Epithelial cell of proximal tubule (primary cell): ENCODE measurements at places on chromosomes 2 and 18. TPM values are rescaled to one million over a fixed set of nuclear protein-coding genes. Genes with fewer than 3 reads are reported as not detected.

DNA sequence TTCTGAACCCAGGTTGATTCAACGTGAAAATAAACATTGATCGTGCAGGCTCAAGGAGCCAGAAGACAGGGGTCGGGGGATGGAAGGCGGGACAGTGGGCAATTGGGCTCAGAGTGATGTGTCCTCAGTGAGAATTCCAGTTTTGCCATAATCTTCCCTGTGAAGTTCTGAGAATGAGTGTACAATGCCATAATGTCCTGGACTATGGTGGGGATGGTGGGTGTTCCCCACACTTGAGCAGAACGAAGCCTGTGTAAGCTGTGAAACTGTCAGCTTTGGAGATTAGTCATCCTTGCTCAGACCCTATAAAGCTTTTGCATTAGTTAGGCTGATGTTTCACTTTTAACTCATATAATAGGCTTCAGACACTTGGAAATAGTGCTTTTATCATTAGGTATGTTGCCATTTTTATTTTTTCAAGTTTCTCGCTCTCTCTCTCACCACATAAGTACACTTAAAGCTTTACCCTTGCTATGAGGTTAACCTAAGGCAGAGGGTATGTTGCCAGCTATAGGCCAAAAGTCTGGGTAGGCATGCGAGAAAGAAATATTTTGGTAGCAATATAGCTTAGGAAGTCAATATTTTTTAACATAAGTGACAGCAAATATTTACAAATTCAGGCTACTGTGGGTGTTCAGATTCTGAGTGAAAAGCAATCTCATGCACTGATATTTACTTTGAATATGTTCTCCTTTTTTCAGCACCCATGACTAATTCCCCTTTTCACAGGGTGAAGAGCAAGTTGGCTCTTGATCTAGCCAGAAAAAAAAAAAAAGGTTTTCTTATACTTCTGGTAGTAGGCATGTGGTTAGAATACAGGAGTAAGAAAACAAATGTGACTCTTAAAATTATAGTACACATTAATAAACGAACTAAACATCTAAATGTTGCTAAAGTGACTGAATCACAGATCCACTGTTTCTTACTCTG lies 47.2 kb downstream of the CDC42EP3 start:
- no peak for DNase-seq

- DNase-seq: no peak
Measured at GRCh38 chr18:63981719-63982118, 11.8 kb downstream of the SERPINB8 start.

DNA sequence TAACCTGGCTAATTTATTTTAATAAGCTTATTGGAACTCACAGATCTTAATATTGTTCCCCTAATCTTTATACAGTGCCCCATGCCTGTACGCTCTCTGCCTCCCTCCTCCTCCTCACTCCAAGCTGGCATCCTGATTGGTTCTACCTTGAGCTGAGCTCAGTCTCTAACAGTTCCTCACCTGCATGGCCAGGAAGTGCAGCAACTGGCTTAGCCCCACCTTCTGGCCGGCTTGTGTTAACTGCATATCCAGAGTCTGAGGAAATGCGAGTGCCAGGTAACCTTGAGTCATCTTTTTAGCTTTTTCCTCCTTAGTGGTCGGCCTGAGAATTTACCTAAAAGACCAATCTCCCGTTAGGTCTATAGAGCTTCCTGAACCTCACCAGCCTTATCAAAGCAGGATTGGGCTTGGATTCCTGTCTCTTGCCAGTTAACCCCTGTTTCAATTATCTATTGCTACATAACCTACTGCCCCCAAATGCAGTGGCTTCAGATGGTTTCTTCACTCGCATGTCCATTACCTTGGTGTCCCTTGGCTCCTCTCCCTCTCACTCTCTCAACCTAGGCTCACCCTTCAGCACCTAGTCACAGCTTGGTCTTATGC lies 89.5 kb upstream of the STK39 start:
- DNase-seq: no peak

DNA sequence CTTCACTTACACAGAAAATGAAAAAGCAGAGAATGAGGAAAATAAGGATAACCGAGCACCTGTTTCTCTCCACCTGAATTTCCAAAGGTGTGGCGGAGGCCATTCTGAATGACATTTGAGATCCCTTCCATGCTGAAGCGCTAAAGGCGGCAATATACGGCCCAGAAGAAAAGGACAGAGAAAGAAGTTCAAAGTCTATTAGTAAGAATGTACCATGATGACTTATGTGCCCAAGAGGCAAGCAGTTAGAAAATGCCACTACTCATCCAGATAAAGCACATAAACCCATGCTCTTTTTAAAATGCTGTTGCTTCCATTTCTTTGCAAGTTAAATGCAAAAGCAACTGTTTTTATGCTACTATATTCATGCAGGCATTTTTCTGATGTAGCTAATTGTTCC lies 37.2 kb downstream of the FEZ2 start:
- no peak for DNase-seq

G6PC2 gene
- total RNA-seq: not detected in 2 replicates

GRCh38 chr18:40935423-40935822 lies 1019.6 kb upstream of the PIK3C3 start:
- peak; percentile 7 for DNase-seq

DNA sequence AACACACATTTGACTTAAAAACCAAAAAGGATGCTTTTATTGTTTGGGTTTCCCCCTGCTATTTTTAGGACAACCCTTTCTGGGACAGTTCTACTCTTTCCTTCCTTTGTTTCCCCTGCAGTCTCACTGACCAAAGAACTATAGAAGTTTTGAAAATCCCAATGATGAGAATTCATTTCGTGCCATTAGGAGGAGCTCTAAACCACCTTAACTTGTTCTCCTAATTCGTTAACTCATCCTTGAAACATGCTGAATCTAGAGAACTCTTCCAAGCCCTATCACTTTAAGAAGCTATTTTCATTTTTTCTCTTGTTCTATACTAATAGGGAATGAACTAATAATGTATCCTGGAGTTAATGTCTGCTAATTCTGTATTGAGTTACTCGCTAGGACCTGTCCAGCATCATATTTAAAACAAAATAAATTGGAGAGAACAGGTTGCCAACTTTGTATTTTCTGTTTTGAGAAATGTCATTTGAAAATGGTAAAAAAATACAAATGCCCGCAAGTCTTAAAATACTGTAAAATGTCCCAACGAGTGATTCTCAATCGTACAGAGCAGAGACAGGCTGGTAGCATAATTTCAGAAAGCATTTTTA lies 62.9 kb downstream of the AFTPH start:
- no peak for DNase-seq

DNA sequence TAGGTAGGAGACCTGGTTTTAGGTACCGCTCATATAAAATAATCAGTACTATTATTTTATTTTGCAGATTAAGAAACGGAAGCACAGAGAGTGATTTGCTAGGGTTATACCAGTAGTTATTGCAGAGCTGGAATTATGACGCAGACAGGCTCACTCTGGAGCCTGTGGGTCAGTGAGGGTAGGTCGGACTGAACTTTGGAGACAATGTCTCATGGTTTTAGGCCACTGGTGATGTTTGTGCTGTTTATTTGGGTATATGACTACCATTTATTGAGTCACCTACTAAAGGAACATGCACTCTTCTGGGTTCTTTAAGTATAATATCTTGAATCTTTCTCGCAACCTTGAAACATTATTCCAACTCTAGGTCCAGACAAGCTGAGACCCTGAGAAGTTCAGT lies 33.5 kb upstream of the IL1R1 start:
- DNase-seq: no peak

GRCh38 chr2:10063566-10063965 lies 16.6 kb downstream of the CYS1 start:
- no peak for DNase-seq

TMEM169 gene
- total RNA-seq: 2.9 and 3.1 TPM in 2 replicates

TUBA4A gene
- total RNA-seq: 191 and 196 TPM in 2 replicates

- no peak for DNase-seq
Measured at GRCh38 chr2:9251154-9252001, 44.8 kb downstream of the ASAP2 start.

DNA sequence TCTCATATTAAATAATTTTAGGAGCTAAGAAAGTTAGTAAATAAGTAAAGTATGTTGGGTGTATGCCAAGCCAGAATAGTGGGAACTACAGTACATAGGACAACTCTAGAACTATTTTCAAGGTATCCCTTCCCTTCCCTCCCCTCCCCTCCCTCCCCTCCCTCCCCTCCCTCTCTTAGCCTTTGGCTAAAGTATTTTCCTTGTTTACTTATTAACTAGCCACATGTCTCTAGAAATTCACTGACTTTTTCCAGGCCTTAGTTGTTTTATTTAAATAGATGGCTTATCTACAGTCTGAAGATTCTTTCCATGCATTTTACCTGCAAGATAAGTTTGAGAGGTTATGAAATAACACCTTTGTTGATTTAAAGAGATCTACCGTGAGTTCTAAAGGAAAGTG lies 402.1 kb downstream of the PARD3B start:
- no peak for DNase-seq

ELOA2 gene
- not detected in 2 replicates for total RNA-seq

SERPINB4 gene
- not detected in 2 replicates for total RNA-seq

NOL4 gene
- total RNA-seq: 0.07 and 0.23 TPM in 2 replicates

DNA sequence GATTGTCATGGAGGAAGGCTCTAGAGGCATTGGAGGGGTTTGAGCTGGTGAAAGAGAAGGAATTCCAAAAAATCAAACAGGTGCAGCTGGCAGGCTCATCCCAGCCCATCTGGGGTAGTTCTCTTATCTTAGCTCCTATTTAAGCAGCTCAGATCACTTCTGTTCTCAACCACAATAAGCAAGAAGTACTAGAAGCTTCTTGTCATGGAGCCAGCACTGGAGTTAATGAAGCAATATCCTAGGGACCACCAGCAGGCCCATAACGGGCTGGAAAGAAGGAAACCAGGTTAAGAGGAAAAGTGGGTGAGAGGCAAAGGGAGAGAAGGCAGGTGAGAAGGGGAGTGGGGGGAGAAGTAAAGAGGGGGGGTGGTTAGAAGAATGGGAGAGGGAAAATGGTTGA lies 100.7 kb upstream of the ZFP36L2 start:
- no peak for DNase-seq

NYAP2 gene
- not detected in 2 replicates for total RNA-seq

- no peak for DNase-seq
Measured at GRCh38 chr2:159903443-159904126, 105.6 kb upstream of the CD302 start.

DNA sequence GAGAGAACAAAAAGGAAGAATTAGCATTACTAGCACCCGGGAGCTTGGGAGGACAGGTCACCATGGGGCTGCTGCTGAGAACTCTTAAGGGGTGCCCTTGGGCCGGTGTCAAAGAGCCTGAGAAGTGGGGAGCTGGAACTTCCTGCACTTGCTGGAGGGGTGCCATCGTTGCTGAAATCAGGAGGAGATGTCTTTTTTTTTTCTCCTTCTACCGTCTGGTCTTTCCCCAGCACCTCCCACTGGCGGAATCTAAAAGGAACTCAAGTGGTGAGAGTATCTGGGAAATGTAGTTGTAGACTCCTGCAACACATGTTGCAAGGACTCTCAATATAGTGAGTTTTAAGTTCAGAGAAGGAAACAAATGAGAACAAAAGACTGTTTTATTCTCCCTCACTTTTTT lies 6.1 kb upstream of the AMMECR1L start:
- no peak for DNase-seq

GRCh38 chr18:39019989-39020388 lies 1454.4 kb upstream of the CELF4 start:
- DNase-seq: no peak
